Urinary bladder (tissue), 4 donors: ENCODE measurements at places on chromosomes 11 and 22.

DNA sequence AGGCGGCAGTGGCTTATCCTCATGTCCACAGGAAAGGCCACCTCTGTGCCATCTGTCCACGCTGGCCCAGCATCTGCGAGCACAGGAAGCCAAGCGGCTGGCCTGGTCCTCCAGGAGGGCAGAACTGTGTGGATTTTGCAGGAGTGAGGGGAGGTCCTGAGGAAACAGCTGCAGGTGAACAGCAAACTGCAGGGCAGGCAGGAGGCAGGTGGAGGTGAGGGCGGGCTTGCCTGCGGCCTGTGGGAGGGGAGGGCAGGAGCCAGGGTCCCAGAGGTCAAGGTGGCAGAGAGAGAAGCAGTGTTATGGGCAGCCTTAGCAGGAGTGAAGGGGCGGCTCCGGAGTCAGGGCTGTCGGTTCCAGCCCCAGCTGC lies 369.7 kb downstream of the SHANK2 start:
- DNase-seq = no peak

DNA sequence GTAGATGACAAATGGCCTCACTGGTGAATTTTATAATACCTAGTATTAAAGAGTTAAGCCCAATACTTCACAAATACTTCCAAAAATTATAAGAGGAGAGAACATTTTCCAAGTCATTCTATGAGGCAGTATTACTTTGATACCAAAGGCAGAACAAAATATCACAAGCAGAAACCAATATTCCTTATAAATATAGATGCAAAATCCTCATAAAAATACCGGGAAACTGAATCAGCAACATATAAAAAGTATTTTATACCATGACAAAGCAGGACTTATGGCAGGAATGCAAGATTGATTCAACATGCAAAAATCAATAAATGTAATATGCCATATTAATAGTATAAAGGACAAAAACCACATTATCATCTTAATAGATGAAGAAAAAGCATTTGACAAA lies 22.1 kb upstream of the AMPD3 start:
- no peak for DNase-seq

- no peak for DNase-seq
These were observed 2.4 kb downstream of the FADS1 start for GRCh38 chr11:61814247-61814957.

DNA sequence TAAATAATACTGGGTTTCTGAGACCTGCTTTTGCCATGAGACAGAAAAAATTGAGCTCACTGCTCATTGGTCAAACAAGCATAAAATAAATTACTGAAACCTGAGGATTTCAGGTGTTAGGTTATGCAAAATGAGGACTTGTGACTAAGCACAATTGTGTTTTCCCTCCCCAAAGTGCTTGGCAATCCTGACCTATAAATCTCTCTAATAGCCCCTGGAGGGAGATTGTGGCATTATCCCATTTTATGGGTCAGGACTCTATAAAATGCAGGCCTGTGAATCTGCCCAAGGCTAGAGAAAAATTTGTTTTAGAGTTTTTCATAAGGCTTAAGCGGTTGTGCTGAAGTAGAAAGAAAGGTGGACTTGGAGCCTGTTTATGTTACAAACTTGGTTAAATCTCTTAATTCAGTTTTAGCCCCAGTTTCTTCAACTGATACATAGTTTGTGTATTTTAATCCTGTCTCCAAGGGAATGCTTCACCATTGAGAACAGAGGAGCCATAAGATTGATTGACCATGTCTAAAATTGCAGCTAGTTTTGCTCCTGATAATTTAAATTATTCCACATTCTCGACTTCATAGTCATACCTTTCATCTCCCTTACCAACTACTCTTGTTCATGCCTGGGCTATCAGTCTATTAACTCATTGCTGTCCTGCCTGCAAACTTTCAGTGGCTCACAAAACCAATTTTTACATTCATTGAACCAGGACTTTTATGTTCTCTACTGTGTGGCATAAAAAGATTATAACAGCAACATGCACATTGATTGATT lies 63.6 kb upstream of the LRRC4C start:
- DNase-seq = no peak

GRCh38 chr11:123093739-123094138 lies 31.8 kb upstream of the HSPA8 start:
- no peak for DNase-seq

- peak; percentile 4 for DNase-seq
These were observed 263.4 kb upstream of the DDI1 start for GRCh38 chr11:103773059-103773458.

DNA sequence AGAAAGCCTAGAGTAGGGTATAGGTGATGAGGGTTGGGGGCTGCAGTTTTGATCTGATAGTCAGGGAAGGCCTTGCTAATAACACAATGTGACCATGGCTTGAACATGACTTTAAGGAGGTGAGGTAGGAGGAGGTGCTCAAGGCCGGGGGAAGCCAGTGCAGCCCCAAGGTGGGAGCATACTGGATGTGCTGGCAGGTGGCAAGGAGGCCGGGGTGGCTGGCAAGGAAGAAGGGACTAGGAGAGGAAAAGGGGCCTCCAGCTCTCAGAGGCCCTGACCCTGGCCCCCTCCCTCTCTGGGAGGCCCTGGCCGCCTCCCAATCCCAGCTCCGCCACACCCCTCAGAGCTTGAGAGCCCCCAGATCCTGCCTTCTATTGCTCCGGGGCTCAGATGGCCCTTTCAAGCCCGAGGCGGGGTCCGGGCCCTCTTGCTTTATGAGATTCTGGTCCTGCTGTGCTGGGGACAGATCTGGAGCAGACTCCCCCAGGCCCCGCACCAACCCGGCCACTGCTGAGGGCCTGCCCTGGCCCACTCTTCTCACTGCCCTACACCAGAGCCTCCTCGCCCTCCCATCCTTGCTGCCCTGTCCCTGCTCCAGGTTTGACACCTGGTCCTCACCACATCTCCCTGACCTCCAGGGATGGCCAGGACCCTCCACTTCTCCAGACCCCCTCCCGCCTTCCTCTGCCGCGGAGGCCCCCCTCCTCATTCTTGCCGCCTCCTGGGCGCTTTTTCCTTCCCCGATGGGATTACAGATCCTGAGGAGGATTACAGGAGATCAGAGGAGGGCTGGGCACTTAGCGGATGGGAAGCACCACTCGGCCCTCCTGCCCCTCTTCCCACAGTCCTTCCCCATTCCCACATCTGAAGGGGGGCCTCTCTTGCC lies 1.8 kb downstream of the PITPNM1 start:
- DNase-seq = no peak

GRCh38 chr11:68454767-68455166 lies 5.8 kb upstream of the PPP6R3 start:
- DNase-seq = no peak

- DNase-seq = no peak
These were observed 94.0 kb downstream of the NTM start for GRCh38 chr11:131464461-131464860.

DNA sequence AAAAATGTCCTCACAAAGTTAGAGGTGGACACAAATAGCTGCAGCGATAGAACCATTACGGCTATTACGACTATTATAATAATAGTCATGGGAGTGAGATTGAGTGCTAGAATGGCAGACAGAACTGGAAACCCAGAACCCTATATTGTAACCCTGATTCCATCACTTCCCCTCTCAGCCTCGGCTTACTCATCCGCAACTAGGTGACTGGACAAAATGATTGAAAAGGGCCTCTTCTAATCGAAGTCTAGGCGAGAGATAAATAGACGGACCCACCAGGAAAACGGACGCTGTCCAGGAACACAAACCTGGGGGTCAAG lies 629 bp downstream of the PSMA1 start:
- no peak for DNase-seq

- no peak for DNase-seq
These were observed 157.6 kb downstream of the FCHSD2 start for GRCh38 chr11:72984453-72985077.

DNA sequence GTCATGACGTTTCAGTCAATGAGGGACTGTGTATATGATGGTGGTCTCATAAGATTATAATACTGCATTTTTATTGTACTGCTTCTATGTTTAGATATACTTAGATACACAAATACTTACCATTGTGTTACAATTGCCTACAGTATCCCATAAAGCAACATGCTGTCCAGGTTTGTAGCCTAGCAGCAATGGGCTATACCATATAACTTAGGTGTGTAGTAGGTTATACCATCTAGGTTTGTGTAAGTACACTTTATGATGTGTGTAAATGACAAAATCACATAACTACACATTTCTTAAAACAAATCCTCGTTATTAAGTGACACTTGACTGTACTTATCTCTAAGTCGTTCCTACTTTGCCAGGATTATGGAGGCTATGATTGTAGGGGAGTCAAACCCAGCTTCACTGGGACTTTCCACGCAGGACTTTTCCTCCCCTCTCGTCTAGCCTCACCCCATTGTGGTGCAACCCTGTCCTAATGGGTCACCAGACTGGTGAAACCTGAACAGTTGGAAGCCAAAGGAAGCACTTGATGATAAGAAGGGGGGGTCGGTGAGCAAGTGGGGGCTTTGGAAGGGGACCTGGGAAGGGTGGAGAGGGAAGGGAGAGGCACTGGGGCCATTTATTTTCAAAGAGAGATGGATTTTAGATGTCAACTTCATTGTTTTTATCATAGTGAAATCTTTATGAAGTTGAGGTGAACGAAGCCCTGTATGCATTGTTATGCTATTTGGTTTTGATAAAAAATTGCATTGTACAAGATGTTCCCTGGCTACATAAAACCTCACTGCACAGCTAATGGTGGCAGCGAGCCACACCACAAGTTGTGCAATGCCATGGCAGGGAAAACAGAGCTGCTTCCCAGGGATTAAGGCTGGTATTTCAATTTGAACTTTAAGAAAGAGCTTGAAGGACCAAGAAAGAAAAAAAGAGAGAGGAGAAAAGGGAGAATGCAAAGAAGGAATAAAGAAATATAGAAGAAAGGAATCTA lies 129.1 kb downstream of the EHF start:
- no peak for DNase-seq

- no peak for DNase-seq
These were observed 32.1 kb upstream of the SOX10 start for GRCh38 chr22:38016182-38017151.

DNA sequence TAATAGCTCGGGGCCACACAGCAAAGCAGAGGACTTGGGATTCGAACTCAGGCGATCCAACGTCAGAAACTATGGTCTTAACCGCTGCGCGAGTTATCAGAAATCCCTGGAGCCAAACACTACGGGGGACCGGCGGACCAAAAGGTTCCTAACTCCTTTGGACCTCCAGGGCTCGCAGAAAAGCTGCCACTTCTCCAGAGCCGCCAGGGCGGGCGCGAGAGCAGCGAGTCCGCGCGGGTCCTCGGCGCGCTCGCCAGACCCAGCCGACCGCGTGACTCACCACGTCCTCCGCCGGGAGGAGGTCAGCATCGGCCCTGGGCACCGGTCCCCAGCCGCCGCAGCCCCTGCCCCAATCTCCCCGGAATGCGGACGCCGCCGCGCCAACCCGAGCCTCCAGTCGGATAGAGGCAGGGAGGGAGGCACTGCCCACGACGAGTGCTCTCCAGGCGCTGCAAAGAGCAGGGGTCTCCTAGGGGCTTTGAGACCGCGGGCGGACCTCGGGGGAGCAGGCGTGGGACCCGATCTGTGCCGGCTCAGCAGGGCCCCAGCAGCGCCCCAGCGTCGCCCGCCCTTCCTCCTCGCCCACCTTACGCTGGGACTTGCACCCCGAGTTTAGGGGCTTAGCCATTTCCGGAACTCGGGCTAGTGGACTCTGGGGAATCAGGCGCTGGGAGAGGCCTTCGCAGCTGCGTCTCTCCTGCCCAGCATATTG lies 6.2 kb upstream of the ALX4 start:
- DNase-seq = no peak

GRCh38 chr22:17370026-17370765 lies 936 bp downstream of the CECR2 start:
- no peak for DNase-seq

DNA sequence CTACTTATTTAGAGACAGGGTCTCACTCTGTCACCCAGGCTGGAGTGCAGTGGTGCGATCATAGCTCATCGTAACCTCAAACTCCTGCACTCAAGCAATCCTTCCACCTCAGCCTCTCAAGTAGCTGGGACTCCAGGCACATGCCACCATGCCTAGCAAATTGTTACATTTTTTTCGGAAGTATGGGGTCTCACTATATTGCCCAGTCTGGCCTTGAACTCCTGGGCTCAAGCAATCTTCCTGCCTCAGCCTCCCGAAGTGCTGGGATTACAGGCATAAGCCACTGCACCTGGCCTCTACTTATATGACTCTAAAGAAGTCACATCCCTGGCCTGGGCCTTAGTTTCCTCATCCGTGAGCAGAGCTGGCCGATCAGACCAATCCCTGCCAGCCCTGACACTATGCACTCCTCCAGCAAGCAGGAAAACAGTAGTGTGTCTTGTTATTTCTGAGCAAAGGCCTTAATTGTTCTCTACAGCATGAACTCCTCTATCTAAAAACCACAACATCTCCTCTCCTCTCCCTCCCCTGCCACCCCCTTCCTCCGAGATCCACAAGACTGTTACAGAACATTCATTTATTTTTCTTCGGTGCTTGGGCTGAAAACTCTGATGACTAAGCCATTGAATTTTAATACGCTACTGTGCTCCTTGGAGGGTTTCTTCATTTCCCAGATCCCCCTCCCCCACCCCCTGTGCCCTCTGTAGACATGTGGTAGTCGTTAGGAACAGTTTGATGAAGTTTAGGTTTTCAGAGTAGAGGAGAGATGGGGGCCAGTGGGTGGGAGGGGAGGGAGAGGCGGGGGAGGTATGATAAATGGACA lies 91.5 kb downstream of the ABTB2 start:
- DNase-seq = peak; percentile 48

DNA sequence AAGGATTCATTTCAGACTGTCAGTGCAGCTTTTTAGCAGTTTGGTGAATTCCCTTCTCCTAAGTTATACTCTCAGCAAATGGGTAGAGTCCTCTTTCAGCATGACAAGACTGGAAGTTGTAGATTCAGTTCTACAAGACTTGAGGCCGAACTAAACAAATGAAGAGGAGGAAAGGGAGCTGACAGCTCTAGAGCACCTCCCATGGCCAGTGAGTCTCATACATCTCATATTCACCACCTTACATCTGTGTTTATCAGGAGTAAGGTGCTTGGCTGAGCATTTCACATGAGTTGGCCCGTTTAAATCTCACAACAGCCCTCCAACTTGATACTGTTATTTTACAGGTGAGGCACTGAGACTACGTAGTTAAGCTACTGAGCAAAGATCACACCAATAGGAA lies 30.4 kb downstream of the SEZ6L start:
- DNase-seq = no peak

DNA sequence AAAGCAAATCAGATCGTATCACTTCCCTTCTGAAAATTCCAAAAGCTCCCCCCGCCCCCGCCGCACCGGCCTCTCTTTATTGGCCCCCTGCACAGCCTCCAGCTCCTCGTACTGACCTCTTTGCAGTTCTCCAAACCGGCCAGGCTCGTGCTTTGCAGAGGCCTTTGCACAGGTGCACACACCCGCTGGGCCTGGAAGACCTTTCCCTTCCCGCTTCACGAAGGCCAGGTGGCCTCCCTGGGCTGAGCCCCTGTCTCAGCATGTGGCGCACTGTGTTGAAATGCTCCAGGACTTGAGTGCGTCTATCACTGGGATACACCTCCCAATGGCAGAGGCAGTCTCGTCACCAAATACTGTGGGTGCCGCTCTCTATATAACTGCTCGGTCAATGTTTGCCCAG lies 13.2 kb upstream of the ADA2 start:
- DNase-seq = no peak

- no peak for DNase-seq
These were observed 16.5 kb upstream of the SMCO4 start for GRCh38 chr11:93559681-93560080.

- DNase-seq = no peak
These were observed 2209.7 kb downstream of the LRRC4C start for GRCh38 chr11:39249566-39250365.

- DNase-seq = no peak
These were observed 21.2 kb upstream of the OR10A5 start for GRCh38 chr11:6824136-6824823.

- peak; percentile 79 for DNase-seq
These were observed 32.9 kb downstream of the RBFOX2 start for GRCh38 chr22:35995772-35996171.

- DNase-seq = no peak
These were observed 90.4 kb downstream of the ARHGAP20 start for GRCh38 chr11:110621826-110622225.
